ENCODE measurements at places on chromosomes 11 and 22.

DNA sequence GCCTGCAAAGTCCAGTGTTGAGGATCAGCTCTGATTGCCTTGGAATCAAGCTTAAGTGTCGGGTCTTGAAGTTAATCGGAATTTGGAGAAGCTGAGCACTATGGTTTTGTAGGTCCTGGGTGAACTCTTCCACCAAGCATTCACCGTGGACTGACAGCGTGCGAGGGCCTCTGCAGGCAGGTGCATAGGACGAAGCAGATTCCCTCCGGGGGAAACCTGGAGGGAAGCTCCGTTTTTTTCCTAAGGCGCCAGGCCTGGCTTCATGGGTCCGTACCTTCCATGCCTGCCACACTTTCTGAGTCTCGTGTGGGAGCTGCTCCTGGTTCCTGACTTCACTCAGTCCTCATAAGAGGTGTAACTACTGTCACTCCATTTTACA is 170.1 kb downstream of the CRYBB2 start:
- DNase-seq, result no peak

DNA sequence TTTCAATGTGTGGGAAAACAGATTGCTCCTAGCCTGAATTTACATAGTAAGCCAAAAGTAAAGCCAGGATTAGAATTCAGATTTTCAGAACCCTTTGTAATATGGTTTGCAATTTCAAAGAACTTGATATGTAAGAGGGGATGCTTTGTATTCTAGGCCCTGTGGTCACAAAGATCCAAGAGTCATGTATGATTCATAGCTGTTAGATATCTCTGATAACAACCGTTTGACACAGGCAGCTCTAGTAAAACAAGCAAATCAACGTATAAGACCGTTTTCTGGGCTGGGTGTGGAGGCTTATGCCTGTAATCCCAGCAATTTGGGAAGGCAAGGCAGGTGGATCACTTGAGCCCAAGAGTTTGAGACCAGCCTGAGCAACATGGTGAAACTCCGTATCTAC is 79.6 kb downstream of the EMSY start:
- DNase-seq, result no peak

- DNase-seq, result no peak
Observed at GRCh38 chr22:49151256-49152126, 676.2 kb downstream of the BRD1 start.

DNA sequence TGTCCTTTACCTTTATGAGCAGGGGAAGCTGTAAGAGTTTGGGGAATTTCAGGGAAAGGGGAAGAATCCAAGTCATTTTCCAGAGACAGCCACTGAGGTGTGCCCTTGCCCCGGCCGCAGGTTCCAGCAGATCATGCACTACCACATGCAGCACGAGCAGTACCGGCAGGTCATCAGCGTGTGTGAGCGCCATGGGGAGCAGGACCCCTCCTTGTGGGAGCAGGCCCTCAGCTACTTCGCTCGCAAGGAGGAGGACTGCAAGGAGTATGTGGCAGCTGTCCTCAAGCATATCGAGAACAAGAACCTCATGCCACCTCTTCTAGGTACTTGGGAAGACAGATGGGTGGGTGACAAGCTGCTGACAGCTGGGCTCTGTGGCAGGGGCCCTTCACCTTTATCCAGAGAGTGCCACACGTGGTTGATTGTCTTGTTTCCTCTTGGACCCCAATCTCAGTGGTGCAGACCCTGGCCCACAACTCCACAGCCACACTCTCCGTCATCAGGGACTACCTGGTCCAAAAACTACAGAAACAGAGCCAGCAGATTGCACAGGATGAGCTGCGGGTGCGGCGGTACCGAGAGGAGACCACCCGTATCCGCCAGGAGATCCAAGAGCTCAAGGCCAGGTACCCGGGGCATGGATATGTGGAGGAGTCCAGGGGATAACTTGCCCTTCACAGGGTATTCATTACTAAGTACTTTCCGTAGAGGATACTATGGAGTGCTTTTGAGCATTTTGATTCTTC is 5.8 kb upstream of the HMBS start:
- no peak for DNase-seq

DNA sequence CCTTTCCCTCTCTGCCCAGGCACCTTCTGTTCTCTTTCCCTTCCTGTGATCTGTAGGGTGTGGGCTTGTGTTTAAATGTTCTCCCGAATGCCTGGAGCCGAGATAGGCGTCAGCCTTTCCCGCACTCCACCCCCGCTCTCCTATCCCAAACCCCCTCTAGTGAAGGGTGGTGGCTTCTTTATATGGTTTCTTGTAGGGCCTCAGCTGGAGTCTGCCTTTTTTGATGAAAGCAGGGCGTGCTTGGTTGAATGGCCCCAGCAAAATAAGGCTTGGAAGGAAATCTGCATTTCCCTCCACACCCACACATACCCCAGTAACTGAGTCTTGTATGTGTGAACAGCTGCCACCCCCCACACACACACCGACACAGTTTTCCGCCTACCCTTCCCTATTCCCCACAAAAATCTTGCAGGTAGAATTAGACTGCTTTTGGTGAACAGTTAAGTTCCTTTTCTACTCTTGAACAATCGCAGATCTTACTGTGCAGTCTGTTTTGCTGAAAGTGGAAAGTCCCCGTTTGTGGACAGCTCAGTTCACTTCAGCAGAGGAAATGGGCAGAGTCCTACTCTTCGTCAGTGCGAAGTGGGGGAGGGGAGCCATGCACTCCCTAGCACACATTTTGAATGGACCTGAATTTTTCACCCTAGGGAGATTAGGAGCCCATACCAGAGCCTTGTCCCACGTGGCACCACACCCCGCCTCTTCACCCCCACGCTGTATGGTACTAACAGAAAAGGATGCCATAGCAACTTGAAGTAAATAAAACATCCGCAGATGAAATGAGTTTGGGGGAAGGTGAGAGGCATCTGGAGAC is 25.5 kb upstream of the GRK2 start:
- DNase-seq, result peak; percentile 68

DNA sequence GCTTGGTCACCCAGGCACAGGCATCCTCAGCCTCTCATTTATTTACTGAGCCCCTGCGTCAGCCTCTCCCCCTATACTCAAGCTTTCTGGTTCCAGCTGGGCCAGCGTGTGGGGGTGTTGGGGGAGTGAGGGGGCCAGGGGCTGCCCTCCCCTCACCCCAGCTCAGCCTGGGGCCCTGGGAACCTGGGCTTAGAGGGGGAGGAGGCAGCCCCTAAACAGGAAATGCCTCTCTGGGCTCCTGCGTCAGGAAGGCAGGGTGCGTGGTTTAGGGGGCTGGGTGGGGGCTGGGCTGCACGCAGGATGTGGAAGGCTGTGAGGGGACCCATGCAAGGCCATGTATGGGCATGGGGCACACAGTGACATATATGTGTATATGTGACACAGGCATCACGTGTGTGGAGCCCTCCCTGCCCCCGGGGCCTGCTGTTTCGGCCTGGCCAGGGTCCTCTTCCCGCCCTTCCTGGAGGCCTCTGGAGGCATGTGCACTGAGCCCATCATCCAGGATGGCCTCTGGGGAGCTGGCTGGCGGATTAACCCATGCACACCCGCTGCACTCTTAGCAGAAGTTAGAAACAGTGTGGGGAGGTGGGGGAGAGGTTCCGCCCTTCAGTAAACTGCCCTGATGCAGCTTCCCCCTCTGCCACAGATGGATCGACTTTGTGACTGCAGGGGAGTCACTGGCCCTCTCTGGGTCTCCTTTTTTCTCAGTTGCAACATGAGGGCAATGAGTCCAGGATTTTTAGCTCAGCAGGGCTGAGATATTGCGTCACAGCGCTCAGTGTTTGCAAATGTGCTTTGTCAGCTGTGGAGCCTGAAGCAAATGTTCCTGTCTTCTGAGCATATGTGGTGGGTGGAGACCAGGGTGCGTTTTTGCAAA is 1.1 kb upstream of the CD248 start:
- DNase-seq, result no peak

GRCh38 chr22:49264696-49265095 is 563.0 kb downstream of the BRD1 start:
- DNase-seq, result no peak

DNA sequence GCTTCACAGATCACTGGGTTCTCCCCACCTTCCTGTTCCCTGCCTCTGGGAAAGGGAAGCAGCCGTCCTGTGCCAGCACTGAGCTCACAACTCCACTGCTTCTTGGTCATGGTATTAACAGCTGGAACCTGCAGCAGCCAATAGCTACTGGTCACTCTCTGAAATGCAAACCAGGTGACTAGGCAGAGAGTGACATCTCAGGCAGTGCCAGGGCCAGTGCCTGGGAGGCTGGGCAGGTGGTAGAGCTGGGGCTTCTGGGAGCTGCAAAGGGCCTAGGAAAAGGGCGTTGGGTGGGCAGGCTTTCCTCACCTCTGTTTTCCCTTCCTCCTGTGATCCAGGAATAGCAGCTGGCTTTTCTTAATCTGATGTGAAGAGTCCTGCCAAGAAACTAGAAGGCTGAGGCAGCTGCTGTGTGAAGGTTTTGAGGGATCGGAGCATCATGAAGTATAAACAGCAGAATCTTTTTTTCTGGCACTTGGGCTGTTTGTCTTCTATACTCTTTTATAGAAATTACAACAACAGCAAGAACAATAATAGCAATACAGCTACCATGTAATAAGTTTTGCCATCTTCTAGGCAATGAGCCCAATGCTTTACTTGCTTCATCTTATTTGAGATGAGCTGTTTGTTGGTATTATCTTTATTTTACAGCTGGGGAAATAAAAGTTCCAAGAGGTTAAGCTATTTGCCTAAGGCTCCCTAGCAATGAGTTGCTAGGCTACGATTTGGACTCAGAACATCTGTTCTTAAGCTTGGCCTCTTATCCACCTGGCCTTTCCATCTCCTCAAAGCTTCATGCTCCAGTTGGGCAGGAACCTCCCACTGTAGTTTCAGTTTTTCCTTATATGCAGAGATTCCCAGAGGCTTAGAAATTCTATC is 22.0 kb upstream of the CD44 start:
- no peak for DNase-seq

DNA sequence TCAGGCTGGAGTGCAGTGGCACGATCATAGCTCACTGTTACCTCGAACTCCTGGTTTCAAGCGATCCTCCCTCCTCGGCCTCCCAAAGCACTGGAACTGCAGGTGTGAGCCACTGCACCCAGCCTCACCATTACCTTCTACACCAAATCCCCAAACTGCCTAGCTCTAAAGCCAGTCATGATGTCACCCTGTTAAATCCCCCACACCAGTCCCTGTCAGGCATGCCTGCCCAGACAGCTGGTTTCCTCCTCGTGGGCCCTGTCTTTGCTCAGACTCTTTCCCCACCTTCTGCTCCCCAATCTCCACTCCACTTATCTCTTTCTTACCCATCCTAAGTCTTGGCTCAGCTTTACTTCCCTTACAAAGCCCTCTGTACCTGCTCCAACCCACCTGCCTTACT is 12.5 kb upstream of the EXPH5 start:
- no peak for DNase-seq

DNA sequence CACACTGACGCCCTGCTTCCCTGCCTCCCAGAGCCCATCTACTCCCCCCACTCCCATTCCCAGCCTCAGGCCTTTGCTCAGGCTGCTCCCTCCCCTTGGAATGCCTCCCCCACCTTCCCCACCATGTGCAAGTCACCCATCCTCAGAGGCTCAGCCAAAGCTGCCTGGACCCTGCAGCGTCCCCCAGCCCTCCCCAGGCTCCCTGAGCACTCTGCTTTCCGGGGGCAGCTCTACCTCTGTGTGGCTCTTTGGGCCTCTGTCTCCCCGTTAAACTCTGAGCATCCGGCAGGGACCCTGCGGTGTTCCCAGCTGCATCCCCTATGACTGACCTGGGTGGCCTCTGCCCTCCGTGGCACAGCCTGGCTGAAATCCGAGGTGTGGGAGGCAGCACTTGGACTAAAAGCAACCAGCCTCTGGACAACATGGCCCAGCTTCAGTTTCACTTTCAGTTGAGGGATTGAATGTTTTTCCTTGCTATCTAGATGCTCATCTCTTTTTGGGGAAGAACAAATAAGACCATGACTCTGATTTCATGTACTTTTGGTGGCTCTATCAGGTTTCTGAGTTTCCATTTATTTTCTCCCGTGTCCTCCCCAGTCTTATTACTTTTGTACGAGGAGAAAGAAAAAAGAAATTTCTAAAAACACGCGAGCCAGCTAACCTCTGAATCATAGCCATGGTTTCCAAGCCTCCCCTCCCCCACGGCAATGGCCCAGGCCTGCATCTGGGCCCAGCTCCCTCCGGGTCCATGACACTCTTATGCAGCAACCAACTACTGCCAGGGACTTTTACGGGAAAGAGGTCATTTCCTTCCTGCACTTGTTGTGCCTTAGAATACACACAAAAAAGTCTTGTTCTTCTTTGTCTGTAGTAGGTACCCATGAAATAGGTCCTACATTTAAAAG is 3.8 kb downstream of the APOL3 start:
- peak; percentile 74 for DNase-seq

GRCh38 chr11:8573777-8574176 is 20.3 kb downstream of the STK33 start:
- no peak for DNase-seq

- DNase-seq, result no peak
Observed at GRCh38 chr11:27004103-27004502, 10.2 kb downstream of the FIBIN start.

- no peak for DNase-seq
Observed at GRCh38 chr22:48835857-48836672, 991.6 kb downstream of the BRD1 start.

GRCh38 chr11:984546-984945 is 52.0 kb downstream of the MUC6 start:
- no peak for DNase-seq

DNA sequence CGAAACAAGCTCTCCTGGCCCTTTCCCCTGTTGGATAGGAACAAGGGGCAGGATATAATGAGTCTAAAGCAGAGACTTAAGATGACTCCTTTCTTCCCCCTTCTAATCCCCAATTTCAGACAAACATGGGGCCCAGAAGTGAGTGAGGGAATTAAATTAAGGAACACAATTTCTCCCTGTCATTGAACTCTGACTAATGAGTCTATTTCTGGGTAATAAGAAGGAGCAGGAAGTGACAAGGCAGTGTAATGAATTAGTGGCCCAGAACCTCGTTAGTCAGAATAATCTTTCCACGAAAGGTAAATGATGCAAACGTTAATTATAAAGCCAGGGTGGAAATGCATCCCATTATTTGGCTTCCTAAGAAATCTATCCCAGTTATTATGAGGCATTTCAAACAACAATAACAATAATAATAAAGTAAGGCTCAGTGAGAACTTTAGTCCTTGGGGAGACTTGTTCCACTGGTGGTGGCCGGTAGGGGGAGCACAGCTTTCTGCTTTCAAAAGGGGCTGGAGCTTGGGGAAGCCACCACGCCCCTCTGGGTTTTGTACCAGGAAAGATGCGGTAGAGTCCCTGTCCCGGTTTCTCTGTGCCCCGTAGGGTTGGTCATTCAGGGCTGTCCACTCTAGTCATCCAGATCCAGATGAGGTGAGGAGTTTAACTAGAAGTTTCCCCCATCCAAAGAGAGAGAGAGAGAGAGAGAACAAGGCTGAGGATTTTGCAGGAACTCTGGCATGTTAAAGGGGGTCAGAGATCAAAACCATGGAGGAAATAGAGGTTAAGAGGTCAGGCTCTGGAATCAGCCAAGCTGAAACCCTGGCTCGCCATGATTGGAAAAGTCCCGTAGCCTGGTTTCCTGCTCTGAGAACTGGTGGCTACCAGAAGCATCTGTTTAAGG is 298.3 kb downstream of the NTM start:
- DNase-seq, result no peak

DNA sequence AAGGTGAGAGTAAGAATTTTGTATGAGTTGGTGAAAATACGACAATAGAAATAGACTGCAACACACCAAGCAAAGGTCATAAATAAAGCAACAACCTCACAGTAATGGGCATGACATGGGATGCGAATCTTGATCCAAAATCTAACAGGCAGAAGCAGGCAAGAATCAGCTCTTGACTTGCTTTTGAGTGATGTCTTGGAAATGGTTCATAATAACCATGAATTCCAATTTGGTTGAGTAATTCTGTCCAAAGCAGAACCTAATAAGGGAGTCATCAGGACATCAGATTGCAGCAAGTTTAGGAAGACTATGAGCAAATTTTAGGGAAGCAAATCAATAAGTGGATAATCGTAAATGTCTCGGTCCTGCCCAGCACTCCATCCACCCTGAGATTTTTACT is 224.0 kb upstream of the ISX start:
- DNase-seq, result no peak
